ENCODE measurements at places on chromosomes 1 and 21. TPM values are rescaled to one million over a fixed set of nuclear protein-coding genes. Genes with fewer than 3 reads are reported as not detected.

Gene MTMR11
- 28.3 TPM for total RNA-seq

Gene ARHGEF10L
- 81.4 TPM for total RNA-seq

Gene PHGDH
- total RNA-seq, result 101 TPM

DNA sequence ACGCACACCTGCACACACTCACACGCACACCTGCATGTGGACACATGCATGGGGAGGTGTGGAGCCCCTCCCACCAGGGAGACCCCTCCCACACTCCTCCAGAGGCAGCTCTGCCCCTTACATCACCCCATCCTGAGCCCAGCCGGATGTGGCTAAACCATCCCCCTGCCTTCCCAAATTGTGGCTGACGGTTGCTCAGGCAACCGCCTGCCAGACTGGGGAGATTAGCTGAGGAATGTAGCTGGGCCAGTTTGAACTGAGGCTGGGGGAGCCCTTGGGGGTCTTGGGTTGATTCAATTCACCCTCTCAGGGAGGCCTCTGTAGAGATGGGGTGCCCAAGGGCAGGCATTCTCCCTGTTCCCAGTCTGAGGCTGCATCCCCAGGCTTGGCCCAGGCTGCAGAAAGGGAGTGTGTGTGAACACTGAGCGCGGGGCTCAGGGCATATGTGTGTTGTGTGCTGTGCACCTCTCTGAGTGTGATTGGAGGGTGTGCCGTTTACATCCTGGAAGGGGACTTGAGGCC, 12.9 kb downstream of the PTPRU start:
- no peaks in the 10 kb centered on the region for H3K36me3 ChIP-seq
- DNase-seq, result no peak
- no peak overlapping the region for H3K27ac ChIP-seq
- H3K27me3 ChIP-seq, result no peaks in the 10 kb centered on the region
- H3K4me3 ChIP-seq, result no peak overlapping the region

- peaks cover 15% of the 10 kb centered on the region for H3K36me3 ChIP-seq
- H3K27ac ChIP-seq, result no peak overlapping the region
- peaks cover 5% of the 10 kb centered on the region for H3K4me1 ChIP-seq
- H3K27me3 ChIP-seq, result no peaks in the 10 kb centered on the region
Measured at GRCh38 chr1:161956930-161957329, 66.7 kb downstream of the OLFML2B start.

GRCh38 chr1:160625725-160626498, 20.9 kb downstream of the SLAMF1 start:
- H3K4me3 ChIP-seq, result no peak overlapping the region
- H3K27ac ChIP-seq, result no peak overlapping the region
- no peaks in the 10 kb centered on the region for H3K27me3 ChIP-seq
- no peaks in the 10 kb centered on the region for H3K4me1 ChIP-seq
- H3K36me3 ChIP-seq, result no peaks in the 10 kb centered on the region

Measured in body of pancreas (tissue), 4 donors.